ENCODE measurements at places on chromosomes 1 and 21. TPM values are rescaled to one million over a fixed set of nuclear protein-coding genes. Genes with fewer than 3 reads are reported as not detected.

Gene OLIG2
- not detected for total RNA-seq

Gene CLDN19
- not detected for total RNA-seq

Gene NR5A2
- total RNA-seq: 1.3 TPM

Gene TMEM125
- total RNA-seq: not detected

Gene PRRX1
- 74.7 TPM for total RNA-seq

Gene OR2T35
- not detected for total RNA-seq

Gene FCGR3A
- 15.0 TPM for total RNA-seq

Gene CFAP107
- not detected for total RNA-seq

Gene GUCA2A
- not detected for total RNA-seq

Gene FAM163A
- 0.16 TPM for total RNA-seq

Gene PKP1
- total RNA-seq: 0.38 TPM

Gene BMP8B
- total RNA-seq: 0.33 TPM

Gene IFI16
- total RNA-seq: 21.9 TPM

Gene CACHD1
- total RNA-seq: 2.7 TPM

Gene PRAMEF5
- not detected for total RNA-seq

Gene NOL9
- 13.4 TPM for total RNA-seq

Gene S100A2
- 2.7 TPM for total RNA-seq

Gene CDCA8
- 0.33 TPM for total RNA-seq

Gene TEKT2
- total RNA-seq: not detected

Gene HCRTR1
- total RNA-seq: 0.44 TPM

Gene TMCC2
- total RNA-seq: 2.5 TPM

Gene S100A9
- 62.2 TPM for total RNA-seq

Gene KCNJ9
- 0.05 TPM for total RNA-seq

Gene CDK11B
- 24.3 TPM for total RNA-seq

Gene IL20
- total RNA-seq: not detected

Gene CR1L
- not detected for total RNA-seq

Gene CHI3L1
- total RNA-seq: not detected

Gene AMPD1
- not detected for total RNA-seq

Gene PCBP3
- 2.9 TPM for total RNA-seq

Measured in left ventricle myocardium inferior (tissue), 1 donor.